HuH-7.5 (cell line): ENCODE measurements at places on chromosomes 16 and 17.
A peak's percentile ranks its signal among the peaks of the same experiment; 100 is the strongest.

DNA sequence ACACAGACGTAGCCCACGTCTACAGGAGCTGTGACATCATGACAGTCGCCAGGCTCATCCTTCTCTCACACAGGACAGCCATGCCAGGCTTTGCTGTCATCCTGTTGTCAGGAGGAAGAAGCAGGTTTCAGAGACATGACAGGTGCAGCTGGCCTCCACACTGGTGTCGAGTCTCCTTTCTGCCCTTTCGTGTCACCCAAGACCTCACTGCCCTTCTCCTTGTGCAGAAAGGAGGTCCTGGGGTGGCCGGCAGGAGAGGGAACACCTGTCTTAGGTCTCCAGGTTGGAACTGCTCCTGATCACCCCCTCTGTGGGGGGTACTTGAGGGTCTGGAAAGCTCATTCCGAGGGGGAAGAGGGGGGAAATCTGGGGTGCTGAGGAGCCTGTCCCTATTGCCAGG lies 41.6 kb upstream of the IRF8 start:
- DNase-seq = no peak

DNA sequence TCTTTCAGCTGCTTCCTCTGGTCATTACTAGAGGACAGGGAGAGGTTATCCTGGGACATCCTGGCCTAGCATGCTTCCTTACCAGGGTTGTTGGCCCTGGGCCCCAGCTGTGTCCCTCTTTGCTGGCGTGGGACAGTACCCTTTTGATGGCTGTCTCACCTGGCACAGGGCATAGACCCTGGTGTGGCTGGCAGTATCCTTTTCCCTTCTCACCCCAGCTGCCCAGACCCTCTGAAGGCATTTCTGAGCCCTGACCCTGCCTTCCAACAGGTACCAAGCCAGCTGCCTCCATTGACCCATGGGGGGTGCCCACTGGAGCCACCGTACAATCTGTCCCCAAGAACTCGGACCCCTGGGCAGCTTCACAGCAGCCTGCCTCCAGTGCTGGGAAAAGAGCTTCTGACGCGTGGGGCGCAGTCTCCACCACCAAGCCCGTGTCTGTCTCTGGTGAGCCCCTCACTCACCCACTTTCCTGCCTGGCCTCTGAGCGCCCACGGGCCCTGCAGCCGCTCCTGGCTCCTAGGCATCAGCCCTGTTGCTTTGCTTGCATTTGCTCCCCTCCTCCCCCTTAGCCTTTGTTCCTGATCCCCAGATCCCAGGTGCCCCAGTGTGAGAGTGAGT lies 34.0 kb downstream of the B9D1 start:
- no peak for DNase-seq

GRCh38 chr16:30972872-30973271 lies 12.1 kb upstream of the HSD3B7 start:
- no peak for DNase-seq

- DNase-seq = peak; percentile 74
Observed at GRCh38 chr17:72118335-72119076, 2.3 kb upstream of the SOX9 start.

DNA sequence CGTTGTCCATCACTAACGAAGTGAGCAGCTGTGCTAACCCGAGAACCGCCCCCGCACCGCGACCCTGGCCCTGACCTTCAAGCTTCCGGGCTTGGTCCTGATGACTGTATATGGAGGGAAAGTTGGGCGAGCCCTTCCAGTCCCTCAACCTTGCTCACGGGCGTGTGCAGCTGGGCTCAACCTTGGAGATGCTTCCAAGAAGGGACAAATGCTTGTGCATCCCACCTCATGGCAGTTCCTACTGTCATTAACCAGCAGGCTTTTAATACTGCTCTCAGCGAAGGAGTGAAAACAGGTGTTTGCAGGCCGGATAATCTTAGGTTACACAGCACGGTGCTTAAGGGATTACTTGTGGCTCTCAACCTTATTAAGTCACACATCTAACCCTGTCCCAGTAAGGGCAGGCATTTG lies 33.5 kb downstream of the SRL start:
- no peak for DNase-seq

DNA sequence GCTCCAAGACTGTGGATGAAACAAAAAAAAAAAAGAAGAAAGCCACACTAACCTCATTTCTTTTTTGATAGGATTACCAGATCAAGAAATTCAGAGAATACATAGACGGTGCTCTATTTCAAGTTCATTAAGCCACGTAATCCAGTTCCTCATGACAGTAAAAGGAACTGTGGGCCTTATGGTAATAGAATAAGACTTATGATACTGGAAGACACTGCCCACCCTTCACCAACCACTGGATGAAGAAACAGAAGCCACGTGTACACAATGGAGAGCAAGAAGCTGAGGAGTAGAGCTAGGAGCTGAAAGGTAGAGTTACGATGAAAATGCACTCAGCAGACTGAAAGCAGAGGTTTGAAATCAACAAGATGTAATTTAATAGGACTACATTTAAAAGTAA lies 11.2 kb downstream of the NCBP3 start:
- DNase-seq = no peak

DNA sequence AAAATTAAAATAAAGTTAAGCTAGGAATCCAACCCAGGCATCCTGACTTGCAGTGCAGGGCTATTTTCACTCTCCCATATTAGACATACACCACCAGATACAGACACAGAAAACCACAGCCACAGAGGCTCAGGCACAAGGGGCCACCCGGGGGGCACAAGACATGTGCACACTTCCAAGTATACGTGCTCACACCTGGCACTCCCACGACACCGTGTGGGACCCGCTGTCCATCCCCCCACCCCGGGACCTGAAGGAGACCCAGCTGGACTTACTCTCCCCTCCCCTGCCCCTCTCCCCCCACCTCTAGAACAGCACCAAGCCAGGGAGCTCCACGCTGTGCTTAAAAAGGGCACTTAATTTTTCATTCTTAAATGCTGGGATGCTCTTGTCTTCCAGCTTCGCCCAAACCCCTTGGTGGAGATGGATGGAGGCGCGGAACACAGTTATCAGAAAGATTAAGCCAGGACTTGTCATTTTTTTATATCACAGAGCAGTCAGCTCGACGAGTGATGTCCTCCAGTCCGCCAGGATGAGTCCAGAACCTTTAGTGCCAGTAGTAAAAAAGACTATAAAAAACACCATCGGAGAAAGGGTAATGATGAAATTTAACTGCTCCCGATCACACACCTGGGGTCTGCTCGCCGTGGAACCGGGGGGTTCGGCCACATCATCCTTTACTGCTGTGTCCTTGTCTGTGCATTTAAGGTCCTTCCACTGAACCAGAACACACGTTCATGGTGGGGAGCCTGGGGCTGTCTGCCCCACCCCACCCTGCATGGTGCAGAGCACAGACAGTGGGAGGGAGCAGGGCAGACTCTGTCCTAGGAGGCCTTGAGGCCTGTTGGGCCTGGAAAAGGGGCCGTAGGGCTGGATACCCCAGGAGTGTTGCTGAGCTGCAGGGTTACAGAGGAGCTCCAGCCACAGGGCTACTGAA lies 73.3 kb upstream of the LHX1 start:
- DNase-seq = no peak

DNA sequence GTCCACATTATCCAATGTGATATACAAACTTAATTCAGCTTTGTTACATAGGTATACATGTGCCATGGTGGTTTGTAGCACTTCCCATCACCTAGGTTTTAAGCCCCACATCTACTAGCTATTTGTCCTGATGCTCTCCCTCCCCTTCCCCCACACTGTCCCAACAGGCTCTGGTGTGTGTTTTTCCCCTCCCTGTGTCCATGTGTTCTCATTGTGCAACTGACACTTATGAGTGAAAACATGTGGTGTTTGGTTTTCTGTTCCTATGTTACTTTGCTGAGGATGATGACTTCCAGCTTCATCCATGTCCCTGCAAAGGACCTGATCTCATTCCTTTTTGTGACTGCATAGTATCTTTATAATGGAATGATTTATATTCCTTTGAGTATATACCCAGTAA lies 196.7 kb downstream of the CDH11 start:
- no peak for DNase-seq

DNA sequence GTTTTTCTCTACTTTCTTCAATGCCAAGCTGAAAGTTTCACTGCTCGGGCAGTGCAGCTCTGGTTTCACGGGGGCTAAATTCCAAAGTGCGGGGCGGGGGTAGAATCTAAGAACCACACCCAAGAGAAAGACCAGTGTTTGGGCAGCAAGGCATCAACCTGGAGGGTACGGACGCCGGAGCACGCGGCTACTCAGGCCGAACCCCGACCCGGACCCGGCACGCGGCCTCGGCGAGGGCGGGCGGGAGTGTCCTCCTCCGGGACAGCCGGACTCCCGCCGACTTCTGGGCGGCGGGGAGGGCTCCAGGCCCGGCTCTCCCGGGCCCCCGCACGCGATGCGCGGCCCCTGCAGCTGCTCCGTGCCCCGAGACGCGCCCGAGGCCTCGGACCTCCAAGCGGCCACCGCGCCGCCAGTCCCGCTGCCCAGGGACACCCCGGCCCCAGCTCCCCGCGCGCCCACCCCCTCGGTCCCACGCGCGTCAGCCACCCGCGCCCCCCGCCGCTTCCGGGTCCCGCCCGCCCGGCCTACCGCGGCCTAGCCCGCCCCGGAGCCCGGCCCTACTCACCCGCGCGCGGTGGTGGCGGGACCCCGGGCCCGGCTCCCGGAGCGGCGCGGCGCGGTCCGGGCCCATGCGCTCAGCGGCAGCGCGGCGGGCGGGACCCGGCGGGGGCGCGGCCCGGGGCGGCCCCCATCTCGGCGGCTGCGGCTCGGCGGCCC lies 561 bp downstream of the AXIN1 start:
- DNase-seq = peak; percentile 56

DNA sequence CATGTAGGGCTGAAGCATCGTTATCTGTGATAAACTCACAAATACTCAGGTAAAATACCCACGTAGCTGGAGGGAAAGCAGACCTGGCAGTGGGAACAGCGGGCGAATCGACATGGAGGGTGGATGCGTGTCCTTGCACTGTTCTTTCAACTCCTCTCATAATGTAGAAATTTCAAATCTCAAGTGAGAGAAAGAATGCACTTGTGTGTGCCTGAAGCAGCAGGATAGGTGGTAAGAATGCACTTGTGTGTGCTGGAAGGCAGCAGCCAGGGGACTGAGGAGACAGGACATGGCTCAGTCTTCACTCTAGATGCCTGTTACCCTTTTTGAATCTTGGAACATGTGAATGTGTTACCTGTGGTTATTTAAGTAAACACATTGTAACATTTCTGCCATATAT lies 10.4 kb downstream of the IFT140 start:
- no peak for DNase-seq

- no peak for DNase-seq
Observed at GRCh38 chr17:59124665-59125064, 18.0 kb upstream of the TRIM37 start.

- DNase-seq = no peak
Observed at GRCh38 chr16:19559242-19559910, 3.9 kb downstream of the VPS35L start.

GRCh38 chr16:80041410-80041809 lies 440.9 kb upstream of the MAF start:
- no peak for DNase-seq

DNA sequence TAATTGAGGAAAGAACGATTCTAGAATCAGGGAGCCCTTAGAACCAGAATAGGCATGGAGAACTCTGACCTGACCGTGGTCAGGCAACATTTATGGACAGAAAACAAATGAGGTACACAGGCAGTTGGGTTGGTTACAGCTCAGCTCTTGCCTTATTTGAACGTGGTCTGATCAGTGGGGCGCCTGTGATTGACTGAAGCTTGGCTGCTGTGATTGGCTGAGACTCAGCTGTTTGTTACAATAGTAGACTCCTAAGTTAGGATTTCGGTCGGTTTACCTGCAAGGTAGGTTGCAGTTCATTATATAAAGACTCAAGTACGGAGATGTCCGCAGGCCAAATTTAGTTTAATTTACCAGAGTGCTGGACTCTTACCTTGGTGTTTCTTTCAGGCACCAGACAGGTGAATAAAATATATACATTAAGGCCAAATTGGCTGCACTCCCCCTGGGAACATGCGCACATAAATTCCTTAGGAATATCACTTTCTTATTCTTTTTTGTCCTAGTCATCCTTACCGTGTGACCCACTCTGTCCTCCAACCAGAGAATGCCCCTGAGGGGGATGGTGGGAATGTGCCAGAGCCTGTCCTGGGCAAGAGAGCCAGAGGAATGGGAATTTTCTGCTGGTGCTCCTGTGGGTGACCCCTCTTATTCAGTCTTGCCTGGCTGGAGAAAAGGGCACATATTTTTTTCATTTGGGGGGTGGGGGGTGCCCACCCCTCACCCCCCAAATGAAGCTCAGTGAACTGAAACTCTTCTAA lies 7.5 kb upstream of the CSNK2A2 start:
- DNase-seq = no peak

DNA sequence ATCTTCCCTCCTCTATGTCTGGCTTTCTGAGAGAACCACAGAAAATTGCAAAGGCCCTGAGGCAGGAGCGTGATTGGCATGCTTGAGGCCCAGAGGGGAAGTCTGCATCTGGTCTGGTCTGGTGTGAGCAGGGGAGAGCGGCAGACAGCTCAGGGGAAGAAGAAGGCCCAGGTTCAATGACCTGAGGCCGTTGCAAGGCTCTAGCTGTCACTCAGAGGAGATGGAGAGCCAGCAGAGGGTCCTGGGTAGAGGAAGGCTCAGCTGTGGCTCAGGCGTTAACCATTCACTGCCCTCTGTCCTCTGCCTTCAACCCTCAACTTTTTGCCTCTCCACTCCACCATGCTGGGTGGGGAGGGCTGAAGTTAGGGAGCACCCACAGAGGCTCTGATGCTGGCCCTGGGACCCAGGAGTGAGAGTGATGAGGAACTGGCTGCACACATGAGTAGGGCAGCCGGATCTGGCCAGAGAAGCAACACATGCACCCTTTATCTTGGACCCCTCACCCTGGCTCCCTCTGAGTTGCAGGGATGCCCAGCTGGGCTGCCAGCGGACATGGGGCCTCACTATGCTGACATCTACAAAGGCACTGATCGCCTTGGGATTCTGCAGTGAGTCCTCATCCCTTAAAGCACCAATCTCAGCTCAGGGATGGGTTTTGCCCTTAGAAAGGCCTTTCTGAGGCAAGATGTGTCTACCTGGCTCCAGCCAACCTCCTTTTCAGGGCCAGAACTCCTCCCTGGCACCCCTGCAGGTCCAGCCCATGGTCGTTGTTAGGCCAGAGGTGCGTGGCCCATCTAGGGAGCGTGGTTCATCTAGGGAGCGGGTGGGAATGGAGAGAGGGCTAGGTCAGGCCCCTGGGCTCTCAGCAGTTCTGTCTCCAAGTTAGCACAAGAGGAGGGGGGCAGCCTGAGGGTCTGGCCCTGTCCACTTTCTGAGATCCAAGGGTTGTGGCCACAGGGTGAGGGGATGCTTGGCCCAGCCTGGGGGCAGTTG lies 7.7 kb upstream of the KRTAP17-1 start:
- DNase-seq = no peak

- no peak for DNase-seq
Observed at GRCh38 chr16:6576113-6576512, 756.5 kb upstream of the RBFOX1 start.

GRCh38 chr16:15694499-15694898 lies 44.5 kb downstream of the NDE1 start:
- no peak for DNase-seq
